H54 (cell line): ENCODE measurements at places on chromosomes 3 and 15.

DNA sequence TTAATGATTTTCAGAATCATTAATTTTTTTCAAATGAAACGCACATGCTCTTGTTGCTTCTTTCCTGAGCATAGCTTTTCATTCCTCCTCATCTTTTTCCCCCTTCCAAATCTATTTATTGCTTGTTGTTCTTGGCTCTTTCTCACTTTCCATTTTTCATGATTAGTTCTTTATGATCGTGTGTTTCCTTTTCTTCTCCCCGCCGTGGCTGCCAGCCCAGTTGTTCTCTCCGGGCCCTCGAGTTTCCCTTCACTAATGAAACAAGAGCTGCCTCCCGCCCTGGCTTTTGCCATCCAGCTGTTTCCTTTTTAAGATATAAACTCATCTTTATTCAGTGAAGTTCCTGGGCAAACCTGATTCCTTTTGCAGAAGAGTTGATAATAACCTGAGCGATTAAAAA lies 170.2 kb upstream of the NR2F2 start:
- no peak for DNase-seq

DNA sequence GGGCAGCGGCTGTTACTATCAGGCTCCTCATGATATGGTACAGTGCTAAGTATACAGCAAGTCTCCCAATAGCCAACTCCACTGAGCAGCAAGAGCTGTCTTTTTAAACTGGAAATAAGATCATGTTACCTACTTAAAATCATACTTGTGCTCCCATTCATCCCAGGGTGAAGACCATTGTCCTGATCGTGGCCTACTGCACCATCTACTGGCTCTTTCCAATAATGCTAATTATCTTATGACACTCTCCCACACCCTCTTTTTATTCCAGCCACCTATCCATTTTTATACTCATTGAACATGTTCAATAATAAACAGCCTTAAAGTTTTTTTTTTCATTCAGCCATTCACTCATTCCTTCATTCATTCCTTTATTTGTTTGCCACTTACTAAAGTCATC lies 117.7 kb downstream of the GBE1 start:
- no peak for DNase-seq

- no peak for DNase-seq
These were observed 140.9 kb downstream of the PLCL2 start for GRCh38 chr3:17025594-17026139.

DNA sequence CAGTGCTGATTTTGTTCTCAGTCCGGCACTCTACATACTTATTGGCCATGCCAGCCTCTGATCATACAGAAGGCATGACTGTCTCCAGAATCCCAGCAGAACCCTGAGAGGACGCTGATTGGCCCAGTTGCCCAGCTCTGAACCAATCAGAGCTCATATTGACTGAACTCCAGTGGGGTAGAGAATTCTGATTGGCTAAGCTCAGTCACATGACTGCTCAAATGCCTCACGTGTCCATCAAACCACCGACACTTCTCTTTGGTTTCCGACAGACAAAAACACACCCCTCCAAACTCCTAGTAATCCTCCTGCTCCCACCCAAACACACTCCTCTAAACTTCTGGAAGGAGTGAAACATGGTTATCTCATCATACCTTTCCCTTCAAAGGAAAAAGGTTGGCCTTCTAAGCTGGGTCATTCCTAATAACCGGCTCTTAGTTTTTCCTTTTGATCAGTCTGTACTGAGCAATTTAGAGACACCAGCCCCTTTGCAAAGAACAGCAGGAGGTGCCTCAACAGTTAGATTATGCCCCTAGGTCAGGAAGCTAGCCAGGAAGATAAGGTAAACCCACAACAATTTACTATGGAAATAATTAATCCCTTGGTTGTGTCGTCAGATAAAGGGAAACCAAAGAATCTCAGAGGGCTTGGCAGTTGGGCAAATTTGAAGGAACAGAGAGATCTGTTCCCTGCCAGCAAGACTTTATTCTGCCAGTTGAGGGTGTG lies 187.8 kb downstream of the TLE3 start:
- peak; percentile 25 for DNase-seq
